ENCODE measurements at places on chromosomes 5 and 9.

- no peak for DNase-seq
Measured at GRCh38 chr5:104400941-104401340, 838.4 kb upstream of the NUDT12 start.

- no peak for DNase-seq
Measured at GRCh38 chr9:93276973-93277372, 93.0 kb downstream of the WNK2 start.

DNA sequence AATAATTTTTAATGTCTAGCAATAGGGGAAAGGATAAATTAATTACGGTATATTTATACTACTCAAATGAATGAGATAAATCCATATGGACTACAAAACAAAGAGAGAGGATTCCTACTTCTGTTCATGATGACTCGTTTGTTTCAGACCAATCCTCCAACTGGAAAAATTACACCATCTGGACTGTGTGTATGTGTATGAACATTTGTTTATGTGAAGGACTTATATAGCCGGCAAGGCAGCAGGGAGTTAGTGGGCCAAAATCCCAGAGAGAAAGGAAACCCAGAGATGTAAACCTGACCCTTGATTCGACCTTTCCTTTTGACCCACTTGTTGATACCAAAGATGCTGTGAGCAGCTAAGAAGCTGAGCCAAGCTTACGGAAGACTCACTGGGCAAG, 20.1 kb downstream of the PDE6A start:
- no peak for DNase-seq

GRCh38 chr9:26264709-26265601, 586.7 kb upstream of the TUSC1 start:
- no peak for DNase-seq

DNA sequence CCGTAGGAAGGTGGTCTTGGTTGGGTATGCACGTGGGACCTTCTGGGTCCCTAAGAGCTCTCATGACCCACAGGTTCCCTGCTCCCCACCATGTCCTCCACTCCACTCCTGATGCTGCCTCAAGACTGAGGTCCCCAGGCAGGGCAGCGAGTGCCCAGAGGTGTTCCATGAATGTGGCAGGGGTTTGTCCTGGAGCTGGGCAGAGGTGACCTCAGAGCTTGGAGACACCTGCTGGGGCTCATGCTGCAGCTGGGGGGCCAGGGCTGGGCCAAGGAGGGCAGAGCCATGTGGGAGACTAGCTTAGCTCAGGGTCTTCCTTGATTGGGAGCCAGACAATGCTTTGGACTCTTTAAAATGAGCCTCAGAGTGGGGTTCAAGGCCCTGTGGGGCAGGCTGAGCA, 74.0 kb upstream of the PITX1 start:
- DNase-seq, result no peak

DNA sequence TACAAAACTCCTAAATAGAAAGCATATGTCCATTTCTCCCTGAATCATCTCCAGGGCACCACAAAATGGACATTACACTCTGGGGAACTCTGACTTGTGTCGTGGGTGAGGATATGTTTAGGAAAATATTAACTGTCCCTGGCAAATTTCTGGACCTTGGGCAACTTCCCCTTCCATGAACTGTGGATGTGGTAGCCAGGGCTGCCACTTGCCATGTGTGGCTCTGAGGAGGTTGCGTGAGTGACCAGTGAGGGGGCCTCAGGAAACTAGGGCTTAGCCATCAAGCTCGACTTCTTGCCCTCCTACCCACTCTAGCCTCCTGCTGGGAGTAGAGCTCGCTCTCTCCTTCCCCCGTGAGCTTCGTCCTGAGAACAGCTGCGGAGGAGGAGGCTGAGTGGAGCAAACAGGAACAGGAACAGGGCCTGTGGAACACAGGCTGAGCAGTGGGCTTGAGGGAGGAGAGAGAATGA, 13.8 kb upstream of the STC2 start:
- DNase-seq, result no peak

DNA sequence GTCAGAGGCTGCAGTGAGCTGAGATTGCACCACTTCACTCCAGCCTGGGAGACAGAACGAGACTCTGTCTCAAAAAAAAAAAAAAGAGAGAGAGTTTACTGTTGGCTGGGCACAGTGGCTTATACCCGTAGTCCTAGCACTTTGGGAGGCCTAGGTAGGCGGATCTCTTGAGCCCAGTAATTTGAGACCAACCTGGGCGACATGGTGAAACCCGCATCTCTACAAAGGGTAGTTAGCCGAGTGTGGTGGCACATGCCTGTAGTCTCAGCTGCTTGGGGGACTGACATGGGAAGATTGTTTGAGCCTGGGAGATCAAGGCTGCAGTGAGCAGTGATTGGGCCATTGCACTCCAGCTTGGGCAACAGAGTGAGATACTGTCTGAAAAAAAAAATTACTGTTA, 12.6 kb downstream of the HABP4 start:
- DNase-seq, result no peak

GRCh38 chr5:78242001-78242400, 52.5 kb downstream of the AP3B1 start:
- DNase-seq, result no peak

- no peak for DNase-seq
Measured at GRCh38 chr9:131954299-131954698, 125.4 kb downstream of the MED27 start.

- DNase-seq, result no peak
Measured at GRCh38 chr5:37638897-37639296, 200.9 kb downstream of the GDNF start.

DNA sequence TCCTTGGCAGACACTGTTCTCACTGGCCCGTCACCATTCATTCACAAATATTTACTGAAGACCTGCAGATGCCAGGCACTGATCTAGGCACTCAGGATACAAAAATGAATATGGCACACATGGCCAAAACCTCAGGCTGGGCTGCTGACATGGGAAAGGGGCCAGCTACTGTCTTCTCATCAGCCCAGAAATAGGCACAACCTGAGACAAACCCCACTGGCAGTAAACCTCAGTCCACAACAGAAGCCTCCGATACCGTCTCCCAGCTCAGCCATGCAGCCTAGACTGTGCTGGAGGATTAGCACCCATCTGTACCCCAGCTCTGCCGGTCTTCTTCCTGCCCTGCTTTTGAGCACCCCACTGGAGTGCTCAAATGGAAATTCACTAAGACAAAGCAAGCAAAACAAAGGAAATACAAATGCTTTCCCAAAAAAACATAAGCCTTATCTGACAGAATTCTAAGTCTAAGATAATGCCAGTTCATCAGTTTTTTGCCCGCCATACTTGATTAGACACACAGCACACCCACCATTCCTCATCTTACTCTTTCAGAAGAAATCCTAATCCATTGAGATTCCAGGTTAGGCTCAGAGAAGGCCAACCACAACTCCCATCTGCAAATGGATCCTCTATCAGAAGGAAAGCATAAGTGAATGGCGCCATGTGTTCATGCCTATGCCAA, 8.2 kb downstream of the P4HA2 start:
- no peak for DNase-seq

DNA sequence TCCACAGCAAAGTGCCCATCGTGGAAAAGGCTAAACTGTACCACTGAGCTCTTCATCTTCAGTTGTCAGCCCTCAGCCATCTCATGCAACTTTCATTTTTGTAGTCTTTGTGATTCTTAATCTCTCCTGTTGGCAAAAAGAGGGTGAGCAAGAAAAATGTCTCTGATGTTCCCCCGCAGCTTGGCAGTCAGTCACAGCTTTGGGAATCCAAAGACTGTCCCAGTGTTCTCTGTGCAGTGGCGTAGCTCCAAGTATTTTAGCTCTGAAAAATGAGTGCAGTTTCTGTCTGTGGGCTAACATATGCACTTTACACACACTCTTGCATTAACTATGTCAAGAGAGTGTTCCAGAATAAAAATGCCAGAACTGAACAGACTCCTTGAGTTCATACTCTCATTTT, 372.2 kb downstream of the TMEM232 start:
- DNase-seq, result no peak

DNA sequence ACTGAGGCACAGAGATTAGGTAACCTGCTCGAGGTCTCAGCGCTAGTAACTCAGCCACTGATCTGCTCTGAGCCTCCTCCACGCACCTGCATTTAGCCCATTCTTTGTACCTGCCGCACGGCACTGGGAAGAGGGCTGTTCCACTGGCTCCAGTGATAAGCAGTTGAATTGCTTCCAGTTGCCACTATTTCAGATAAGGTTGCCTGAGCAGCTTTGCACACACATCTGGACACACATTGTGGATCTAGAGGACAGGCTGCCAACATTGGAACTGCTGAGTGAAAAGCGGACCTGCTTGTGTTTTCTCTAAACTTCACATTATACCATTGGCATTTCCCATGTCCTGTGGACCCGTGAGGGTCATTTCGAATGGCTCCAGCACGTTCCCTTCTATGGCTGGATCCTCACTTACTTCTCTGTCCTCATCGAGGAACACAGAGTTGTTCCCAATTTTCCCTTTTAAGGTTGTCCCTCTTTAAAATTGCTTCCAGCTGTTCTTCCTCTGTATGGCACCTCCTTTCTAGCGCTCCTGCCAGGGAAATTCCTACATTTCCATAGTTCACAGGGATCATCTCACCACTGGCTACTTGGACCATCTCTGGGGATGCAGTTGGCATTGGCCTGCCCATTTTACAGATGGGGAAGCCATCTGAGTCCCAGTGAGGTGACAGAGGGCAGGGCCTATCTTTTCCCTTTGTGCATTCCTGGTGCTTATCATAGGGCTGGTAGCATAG, 45.9 kb upstream of the RPL26L1 start:
- DNase-seq, result no peak

DNA sequence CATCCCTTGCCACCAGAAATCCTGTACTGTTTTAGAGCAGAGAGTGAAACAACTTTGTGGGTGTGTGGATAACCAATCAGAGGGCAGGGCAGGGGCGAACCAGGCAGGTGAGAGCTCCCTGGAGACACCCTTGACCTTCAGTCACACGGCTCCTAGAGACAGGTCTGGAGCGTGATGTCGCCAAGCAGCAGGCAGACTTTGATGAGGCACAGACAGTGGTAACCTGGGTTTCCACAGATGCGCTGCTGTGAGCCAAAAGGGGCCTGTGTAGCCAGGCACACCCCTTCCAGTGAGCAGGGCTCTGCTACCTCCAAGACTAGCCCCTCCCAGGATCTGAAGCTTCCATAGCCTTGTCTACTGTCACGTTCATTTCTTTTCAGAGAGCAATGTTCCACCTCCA, 317.8 kb upstream of the ADCY2 start:
- no peak for DNase-seq

DNA sequence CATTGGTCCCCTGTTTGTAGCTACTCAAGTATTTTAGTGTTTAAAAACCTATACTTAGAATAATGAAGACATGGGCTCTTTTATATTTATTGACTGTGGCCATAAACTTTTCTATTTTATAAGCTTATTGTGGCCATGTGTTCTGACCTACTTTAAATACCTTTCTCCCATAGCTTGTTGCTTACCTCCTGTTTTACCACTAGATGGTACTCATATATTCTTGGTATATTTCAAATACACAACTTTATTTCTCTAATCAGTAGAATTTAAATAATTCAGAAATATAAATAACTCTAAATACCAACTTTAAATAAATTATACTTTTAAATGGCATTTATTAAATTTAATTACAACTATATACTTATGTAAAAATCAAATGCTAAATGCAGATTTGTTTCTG, 498.0 kb downstream of the PRDM9 start:
- no peak for DNase-seq

DNA sequence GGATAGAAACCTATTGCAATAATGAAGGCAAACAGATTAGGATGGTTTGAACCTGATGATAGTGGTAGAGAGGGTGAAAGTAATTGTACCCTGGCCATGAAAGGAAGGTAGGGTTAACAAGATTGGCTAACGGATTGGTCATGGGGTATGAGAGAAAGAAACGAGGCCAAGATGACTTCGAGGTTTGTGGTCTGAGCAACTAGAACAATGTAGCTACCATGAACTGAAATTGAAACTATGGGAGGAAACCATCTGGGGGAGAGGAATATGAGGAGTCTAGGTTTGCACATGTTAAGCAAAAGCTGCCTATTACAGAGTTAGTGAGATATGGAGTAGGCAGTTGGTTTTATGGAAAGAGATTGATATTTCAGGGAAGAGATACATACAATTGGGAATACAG, 406.0 kb downstream of the PRELID2 start:
- DNase-seq, result no peak

DNA sequence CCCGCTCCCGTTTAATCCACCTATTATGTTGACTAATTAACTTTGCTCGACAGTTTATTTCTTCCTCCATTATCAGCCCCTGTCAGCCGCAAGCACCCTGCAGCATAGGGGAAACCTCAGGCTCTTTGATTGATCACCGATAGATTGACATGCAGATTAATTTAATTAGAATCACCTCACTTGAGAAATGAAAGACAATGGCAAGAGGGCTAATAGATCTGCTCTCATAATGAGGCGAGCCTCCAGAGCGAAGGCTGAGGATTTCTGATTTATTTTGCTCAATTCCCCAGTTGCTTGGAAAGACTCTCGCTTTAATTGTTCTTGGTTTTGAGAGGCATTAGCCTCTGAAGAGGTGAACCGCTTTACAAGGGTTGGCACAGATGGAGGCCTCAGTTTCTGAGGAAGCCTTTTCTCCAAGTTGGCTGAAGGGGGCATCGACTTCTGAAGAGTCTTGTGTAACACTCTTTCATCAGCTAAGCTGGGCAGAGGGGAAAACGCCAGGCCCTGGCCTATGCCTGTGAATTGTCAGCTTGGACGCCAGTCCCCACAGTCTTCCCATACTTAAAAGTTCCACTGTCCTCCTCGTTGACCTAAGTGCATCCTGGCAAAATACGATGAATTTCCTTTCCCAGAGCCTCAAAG, 275.4 kb downstream of the EBF1 start:
- no peak for DNase-seq

GRCh38 chr5:95922798-95923197, 38.9 kb downstream of the ELL2 start:
- DNase-seq, result no peak

- DNase-seq, result no peak
Measured at GRCh38 chr5:118844351-118844750, 144.0 kb downstream of the DTWD2 start.

GRCh38 chr9:82275258-82275927, 286.8 kb downstream of the SPATA31D1 start:
- DNase-seq, result no peak

- no peak for DNase-seq
Measured at GRCh38 chr5:36792560-36793180, 83.9 kb upstream of the NIPBL start.

GRCh38 chr5:178067755-178068154, 45.6 kb upstream of the N4BP3 start:
- no peak for DNase-seq

GRCh38 chr5:135430135-135430437, 17.1 kb downstream of the DCANP1 start:
- no peak for DNase-seq
